ENCODE measurements at places on chromosomes 12 and 14.

DNA sequence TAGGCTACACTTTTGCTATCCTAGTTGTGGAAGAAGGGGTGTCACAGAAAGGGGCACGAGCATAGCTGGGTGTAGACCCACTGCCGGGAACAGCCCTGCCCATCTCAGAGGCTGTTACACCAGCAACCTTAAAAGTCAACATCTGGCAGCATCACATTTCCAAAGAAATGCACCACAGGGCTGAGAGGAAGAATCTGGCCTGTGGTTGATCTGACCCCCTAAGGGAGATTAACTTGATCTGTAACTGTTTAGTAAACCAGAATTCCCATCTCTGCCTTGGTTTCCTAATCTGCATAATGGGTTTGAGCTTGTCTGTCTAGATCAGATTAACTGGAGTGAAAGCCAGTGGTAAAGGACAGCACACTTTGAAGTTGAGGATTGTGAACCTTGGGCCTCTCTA, 1.3 kb downstream of the LRP1-AS start:
- no peak for DNase-seq

GRCh38 chr14:36130186-36130585, 46.3 kb downstream of the PTCSC3 start:
- DNase-seq, result no peak

- no peak for DNase-seq
These were observed 111.9 kb downstream of the PIK3C2G start for GRCh38 chr12:18373181-18373580.

- DNase-seq, result no peak
These were observed 25.3 kb downstream of the RHOJ start for GRCh38 chr14:63229330-63230059.

DNA sequence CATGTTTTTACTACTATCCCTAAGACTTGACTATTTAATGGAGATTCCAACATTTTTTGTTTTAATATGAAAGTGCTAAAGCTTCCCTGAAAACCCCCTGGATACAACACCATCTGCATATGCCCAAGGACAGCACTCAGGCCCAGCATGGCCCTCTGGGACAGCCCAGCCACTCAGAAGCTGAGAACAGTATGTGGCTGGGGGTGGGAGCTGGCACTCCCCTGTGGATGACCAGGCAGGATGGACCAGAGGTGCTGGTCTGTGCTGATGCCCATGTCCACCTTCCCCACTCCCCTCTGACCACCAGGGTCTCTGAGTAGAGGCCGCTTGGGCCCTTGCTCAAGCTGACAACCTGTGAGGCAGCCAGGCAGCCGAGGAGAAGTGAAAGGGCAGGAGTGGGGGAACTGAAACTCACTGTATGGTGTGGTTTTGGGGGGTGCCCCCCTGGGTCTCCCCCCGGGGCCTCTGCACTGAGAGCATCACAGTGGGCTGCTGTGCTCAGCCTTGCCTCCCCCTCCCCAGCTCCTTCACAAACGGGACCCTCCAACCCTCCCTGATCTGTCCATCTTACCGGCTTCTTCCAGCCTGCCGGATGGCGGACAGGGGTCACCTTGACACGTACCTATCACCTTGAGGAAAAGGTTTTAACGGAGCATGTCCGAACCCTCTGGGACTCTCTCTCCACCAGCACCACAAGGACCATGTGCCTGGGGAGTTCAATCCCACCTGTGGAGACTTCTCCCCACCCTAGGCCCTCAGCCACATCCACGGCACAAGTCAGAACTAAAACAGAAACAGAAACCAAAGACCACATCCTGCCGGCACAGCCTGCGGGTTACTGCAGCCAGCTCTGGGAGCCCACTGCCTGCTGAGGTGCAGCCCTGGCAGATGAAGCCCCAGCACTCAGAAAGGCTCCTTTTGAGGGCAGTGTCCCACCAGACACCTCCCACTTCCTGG, at the start of gene TMEM229B:
Gene TMEM229B, minus strand, starts transcription at position 785 of the 957 bp plus-strand sequence. CDS start 14,798 bp downstream, outside the sequence.
- no peak for DNase-seq

GRCh38 chr12:6929466-6930452, 2.0 kb downstream of the ATN1 start:
- no peak for DNase-seq

GRCh38 chr12:1592444-1593173, 1.8 kb downstream of the FBXL14 start:
- no peak for DNase-seq

All from tongue (tissue), 3 donors.